ENCODE measurements at places on chromosomes 4 and X.

DNA sequence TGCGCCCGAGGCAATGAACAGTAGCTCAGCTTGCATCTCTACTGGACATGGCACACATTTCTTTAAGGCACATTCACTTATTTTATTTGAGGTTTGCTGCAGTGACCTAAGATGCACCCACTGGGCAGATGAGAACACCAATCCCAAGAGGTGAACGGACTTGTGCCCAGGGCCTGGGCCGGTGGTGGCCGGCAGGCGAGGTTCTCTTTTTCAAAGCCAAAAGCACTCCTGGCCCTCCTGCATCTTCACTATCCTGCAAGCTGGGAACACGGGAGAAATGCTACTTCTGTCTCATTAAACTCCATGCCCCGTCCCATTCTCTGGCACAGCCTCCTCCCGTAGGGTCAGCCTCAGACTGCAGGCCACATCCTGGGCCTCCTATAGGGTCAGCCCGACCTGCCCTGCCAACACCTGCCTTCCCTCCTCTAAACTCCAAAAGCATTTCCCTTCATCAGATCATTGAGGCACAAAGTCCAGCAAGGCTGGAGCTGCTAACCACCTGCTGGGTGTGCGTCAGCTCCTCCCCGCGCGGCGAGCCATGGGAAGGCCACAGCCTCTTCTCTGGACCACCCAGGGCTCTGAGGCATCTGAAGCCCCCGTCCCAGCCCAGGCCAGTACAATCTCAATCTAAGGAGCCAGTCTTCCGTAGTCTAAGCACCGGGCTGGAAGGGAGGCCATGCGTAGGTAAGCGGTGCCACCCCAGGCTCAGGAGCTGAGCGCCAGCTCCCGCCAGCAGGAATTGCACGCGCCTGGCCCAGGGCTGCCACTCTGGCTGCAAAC is 166.1 kb downstream of the AFAP1 start:
- DNase-seq: no peak

GRCh38 chrX:44012484-44013096 is 39.4 kb upstream of the NDP start:
- DNase-seq: peak; percentile 82

GRCh38 chrX:125205918-125206665 is 113.6 kb upstream of the TEX13C start:
- no peak for DNase-seq

GRCh38 chr4:67899096-67899495 is 15.3 kb upstream of the TMPRSS11D start:
- peak; percentile 16 for DNase-seq

DNA sequence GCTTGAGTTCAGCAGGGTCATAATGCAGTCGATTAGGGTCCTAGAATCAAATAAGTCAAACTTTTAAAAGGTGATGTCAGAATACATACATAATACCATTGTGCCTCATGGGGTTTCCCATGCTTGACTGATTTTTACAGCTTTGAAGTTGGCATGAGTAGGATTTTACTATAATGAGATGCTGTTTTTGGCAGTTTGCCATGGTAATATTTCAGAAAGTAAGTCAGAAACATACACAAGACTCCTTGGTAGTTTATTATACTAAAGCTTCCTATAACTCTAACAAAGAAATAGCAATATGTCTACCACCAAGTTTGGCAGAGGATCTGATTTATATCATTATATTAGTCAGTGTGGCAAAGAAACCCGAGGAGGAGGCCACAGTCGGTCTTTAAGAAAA is 45.2 kb downstream of the PHKA2 start:
- no peak for DNase-seq

- DNase-seq: peak; percentile 22
Measured at GRCh38 chr4:128288689-128289106, 1.1 kb upstream of the PGRMC2 start.

DNA sequence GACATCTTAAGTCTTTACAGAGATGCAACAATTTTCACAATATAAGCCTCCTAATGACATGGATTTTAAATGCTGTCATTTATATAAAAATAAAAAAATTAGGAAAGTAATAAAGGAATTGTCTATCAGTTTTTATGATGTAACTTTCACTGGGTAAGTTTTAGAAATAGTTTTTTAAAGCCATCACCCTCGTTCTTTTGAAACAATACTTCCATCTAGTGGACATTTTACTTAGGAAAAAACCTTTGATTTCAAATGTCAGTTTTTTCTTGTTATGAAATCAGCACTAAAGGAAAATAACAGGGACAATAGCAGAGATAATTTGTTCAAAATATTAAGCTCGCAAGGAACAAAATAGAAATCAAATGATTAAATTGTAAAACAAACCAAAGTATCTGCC is 24.3 kb upstream of the NDNF start:
- DNase-seq: peak; percentile 46

GRCh38 chr4:174474457-174475075 is 47.7 kb downstream of the HPGD start:
- no peak for DNase-seq

- no peak for DNase-seq
Measured at GRCh38 chr4:119261986-119262385, 49.5 kb downstream of the USP53 start.

DNA sequence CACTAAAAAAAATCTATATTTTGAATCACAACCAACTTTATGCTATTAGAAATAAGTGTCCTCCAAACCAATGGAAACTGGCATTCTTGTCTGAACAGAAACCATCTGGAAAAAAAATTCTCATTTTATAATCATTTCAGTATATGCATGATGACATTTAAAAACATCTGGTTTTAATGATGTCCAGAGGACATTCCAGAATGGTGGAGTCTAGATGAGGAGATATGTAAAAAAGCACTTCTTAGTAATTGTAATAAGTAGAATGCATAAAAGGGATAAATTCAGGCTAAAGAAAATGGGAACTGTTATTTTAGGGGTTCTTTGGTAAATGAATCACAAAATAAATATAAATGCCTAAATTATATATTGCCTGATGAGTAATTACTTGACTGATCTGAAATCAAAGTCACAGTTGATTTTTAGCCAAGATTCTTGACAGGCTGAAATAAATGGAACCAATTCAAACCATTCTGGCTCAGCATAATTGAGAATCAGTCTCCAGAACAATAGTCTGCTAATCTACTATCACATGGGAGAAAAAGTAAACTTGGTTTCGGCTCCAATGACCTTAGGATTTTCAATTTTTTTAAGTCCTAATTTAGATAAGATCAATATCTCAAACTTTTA is 636.6 kb downstream of the FAT4 start:
- no peak for DNase-seq

- DNase-seq: no peak
Measured at GRCh38 chr4:38392223-38392855, 271.7 kb upstream of the KLF3 start.

DNA sequence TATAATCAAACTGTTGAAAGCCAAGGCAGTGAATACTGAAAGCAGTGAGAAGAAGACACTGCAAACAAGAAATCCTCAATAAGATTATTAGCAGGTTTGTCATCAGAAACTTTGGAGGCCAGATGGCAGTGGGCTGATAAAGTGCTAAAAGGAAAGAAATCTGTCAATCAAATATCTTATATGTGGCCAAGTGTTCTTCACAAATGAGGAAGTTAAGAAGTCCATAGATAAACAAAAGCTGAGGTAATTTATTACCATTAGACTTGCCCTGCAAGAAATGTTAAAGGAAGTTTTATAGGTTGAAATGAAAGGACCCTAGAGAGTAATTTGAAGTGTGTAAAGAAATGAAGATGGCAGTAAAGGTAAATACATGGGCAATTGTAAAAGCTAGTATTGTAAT is 586.6 kb downstream of the RAPGEF2 start:
- DNase-seq: no peak

Data from suppressor macrophage (primary cell).